ENCODE measurements at places on chromosomes 1 and 21.

DNA sequence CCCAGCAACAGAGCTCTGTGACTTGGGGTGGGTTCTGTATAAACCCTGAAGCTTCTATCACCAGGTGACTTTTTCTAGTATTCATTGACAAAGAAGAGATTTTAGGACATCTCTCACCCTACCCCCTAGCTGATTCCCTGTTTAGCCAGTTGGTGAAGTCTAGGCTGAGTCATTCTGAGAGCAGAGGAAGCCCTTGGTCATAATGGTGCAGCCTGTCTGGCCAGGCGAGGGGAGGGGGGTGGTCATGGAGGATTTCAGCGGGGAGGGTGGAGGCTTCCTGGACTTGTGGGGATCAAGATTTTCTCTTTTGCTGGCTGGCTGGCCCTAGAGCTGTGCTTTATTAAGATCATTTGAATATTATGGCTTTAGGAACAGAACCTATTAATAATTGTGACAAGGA is 262.6 kb downstream of the CAMTA1 start:
- DNase-seq = no peak

DNA sequence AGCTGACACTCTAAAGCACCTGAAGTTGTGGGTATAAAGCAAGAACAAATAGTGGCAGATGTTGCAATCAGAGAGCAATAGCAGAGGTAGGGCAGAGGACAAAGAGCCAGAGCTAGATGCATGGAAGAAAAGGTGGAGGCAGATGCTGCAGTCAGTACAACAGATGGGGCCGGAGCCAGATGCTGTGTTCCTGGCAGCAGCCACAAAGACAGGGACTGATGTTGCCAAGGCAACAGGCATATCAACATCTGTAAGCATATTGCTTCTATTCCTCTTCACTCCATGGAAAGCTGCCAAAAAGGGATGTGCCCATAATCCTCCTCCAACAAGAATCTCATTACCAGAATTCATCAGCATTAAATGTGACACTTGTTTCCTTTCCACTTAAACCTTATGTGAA is 108.0 kb downstream of the TNNI3K start:
- no peak for DNase-seq

- DNase-seq = no peak
These were observed 32.4 kb downstream of the GALNT2 start for GRCh38 chr1:230099465-230099864.

DNA sequence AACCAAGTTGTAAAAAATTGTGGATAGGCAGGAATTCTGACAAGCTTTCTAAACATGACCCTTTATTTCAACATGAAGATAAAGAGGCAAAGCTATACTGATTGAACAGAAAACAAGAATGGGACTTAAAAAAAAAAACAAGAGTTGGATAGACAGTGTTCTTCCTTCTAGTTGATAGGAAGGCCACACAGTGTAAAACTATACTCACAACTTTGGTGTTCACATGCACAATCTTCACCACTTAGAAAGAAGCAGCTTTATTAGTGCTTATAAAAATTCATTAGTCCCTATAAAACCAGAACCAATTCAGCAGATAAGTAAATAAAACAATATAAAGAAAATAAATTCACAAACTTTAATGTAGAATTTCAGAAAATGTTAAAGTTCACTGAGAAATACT is 101.8 kb downstream of the AKT3 start:
- DNase-seq = no peak

GRCh38 chr1:119790451-119791198 is 20.6 kb downstream of the REG4 start:
- no peak for DNase-seq

- no peak for DNase-seq
These were observed 21.0 kb upstream of the ARF1 start for GRCh38 chr1:228061411-228062084.

DNA sequence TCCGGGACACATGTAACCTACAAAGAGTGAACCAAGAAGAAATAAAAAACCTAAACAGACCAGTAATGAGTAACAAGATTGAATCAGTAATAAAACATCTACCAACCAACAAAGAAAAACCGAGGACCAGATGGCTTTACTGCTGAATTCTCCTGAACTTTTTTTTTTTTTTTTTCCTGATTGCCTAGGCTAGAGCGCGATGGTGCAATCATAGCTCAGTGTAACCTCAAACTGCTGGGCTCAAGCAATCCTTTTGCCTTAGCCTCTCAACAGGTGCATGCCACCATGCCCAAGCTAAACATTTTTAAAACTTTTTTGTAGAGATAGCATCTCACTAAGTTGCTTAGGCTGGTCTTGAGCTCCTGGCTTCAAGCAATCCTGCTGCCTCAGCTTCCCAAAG is 11.2 kb upstream of the FGGY start:
- DNase-seq = no peak

GRCh38 chr1:227449051-227449450 is 114.3 kb upstream of the ZNF678 start:
- DNase-seq = peak; percentile 25

Data from germinal center (tissue), 1 donor.